ENCODE measurements at places on chromosomes 11 and 22.

DNA sequence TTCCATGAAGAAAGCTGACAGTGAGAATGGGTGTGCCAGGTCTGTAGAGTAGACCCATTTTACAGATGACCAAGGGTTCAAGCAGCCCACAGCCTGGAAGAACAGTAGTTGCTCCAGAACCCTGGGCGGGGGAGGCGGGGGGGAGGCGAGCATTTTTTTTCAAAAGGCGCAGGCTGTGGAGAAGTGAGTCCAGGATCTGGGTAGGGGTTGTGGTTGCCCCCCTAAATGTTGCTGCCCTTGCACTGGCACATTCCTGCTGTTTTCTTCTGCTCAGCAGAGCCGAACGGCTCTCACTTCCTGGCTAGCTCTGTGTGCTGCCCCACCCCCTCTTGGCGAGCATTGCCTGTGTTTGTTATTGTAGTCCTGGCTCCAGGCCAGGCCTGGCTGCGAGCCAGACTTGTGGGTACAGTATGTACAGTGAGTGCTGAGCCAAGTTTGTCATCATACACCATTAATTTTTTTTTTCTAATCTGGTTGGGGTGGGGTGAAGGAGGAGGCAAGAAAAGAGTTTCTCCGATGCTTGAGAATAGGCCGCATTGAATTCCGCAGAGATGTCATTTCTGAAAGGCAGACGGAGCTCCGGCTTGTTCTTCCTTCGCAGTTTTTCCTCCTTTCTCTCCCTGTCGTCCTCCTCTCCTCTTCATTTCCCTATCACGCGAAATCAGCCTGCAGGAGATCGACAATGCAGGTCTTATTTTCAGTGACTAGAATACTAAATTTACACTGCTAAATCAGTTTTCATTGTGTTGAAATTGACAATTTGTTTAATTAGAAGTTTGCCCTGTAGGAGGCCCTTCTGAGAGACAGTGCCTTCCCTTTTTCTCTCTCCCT lies 100.5 kb downstream of the ZBTB16 start:
- DNase-seq: peak; percentile 100

DNA sequence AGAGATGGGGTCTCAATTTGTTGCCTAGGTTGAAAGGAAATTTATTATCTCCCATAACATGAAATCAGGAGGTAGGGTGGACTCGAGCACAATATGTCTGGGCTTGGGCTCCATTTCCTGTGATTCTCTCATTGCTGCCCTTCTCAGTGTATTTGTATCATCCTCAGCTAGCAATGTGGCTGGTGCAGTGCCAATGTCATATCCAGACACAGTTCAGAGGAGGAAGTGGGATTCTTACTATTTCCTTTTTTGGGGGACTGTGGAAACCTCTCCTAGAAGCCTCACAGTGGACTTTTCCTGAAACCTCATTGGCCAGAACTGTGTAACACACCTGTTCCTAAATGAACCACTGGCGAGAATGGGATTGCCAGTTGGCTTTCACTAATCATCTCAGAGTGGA lies 21.0 kb upstream of the SWAP70 start:
- DNase-seq: no peak

GRCh38 chr22:41913842-41914534 lies 886 bp downstream of the SHISA8 start:
- no peak for DNase-seq

DNA sequence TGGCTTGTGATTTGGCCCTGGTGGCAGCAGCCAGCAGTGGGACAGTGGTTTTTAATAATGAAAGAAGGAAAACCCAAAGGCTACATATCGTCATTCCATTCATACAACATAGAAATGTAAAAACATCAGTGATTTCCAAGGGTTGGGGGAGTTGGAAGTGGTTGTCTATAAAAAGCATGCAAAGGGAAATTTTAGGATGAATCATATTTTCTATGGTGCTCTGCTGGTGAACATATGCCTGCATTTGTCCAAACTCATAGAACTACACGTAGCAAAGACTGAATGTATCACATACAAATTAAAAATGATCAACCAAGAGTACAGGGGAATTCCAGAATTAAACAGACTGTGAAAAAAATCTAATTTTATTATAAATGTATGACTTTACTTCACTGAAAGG lies 11.1 kb downstream of the OR5B3 start:
- DNase-seq: no peak

- no peak for DNase-seq
Measured at GRCh38 chr11:61732705-61733104, 19.7 kb upstream of the MYRF start.

GRCh38 chr11:45560913-45561281 lies 104.5 kb downstream of the CHST1 start:
- no peak for DNase-seq

- no peak for DNase-seq
Measured at GRCh38 chr11:125494561-125494960, 1.5 kb downstream of the FEZ1 start.

DNA sequence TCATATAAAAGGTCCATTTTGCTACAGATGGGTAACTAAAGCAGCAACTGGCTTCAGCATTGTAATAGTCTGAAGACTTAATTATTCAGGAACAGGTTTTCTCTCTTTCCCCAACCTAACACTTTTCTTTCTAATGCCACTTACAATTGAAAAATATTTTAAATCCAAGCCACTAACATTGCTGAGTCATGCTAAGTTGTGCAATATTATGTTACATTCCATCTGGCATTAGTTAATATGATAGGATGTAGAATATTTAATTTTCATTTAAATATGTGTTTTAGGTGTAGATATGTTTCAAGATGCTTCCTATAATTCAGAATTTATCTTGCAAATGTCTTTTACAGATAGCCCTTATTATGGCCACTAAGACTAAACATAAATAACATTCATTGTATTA lies 98.6 kb downstream of the KIF18A start:
- no peak for DNase-seq

DNA sequence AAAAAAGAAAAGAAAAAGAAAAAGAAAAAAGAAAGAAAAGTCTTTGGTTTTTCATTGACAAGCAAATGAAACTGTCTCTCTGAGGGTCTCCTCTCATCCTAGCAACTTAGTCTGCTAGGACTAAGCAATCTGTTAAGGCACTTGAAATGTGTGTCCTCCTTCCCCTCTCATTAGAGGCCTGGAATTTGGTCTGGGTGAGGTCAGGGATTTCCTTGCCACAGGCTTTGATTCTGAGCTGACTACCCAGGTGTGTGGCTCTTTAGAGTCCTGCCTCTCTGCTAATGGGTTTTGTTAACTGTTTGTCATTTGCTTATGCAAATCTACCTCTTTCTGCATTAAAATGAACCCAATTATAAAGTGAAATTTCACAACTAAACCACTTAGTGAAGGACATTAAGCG lies 18.3 kb upstream of the PKNOX2 start:
- DNase-seq: no peak

Data from body of pancreas (tissue), 4 donors.